ENCODE measurements at places on chromosomes 5 and 9. TPM values are rescaled to one million over a fixed set of nuclear protein-coding genes. Genes with fewer than 3 reads are reported as not detected.

Gene CMYA5
- total RNA-seq = 1.7 TPM

DNA sequence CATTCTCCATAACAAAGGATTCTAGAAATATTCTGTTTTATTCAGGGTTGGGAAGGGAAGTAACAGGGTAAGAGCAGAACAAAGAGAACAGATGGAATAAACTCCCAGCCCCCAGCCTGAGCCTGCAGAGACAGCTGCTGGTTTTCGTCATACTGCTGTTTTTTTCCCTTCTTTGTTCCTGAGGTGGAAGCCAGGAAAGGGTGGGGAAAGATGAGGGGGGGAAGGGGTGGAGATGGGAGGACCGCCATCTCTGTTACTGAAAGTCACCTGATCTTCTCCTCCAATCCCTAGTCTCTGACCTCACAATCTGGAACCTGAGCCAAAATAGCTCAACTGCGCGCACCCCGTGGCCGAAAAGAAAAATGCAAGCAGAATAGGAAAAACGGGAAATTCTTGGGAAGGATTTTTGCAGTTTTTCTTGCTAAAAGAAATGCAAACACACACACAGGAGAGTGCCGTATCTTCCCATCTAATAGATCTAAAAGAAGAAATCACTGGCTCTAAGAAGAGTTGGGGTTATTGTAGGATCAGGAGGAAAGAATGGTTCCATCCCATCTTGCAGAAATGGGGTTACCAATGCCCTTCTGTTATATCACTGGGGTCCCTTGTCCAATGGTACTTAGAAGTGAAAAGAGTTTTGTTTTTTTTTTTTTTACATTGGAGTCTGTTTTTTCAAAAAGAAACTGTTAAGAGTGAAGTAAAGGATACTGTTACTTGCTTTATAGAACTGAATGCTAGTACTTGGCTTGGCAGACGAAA lies 57.9 kb downstream of the DIAPH1 start:
- DNase-seq = peak; percentile 99

- no peak for DNase-seq
Observed at GRCh38 chr5:35904443-35905132, 33.8 kb downstream of the CAPSL start.

GRCh38 chr9:75200892-75201470 lies 112.7 kb downstream of the OSTF1 start:
- DNase-seq = peak; percentile 41

- no peak for DNase-seq
Observed at GRCh38 chr5:74507370-74508005, 133.0 kb downstream of the ENC1 start.

GRCh38 chr5:96124589-96124988 lies 162.9 kb upstream of the ELL2 start:
- DNase-seq = no peak

- no peak for DNase-seq
Observed at GRCh38 chr5:87150630-87151029, 117.1 kb upstream of the RASA1 start.

- DNase-seq = no peak
Observed at GRCh38 chr5:65855766-65856315, 70.5 kb upstream of the ERBIN start.

- DNase-seq = no peak
Observed at GRCh38 chr9:76932265-76932664, 26.4 kb upstream of the PRUNE2 start.

Gene IFNB1
- not detected for total RNA-seq
